ENCODE measurements at places on chromosomes 13 and 19.

DNA sequence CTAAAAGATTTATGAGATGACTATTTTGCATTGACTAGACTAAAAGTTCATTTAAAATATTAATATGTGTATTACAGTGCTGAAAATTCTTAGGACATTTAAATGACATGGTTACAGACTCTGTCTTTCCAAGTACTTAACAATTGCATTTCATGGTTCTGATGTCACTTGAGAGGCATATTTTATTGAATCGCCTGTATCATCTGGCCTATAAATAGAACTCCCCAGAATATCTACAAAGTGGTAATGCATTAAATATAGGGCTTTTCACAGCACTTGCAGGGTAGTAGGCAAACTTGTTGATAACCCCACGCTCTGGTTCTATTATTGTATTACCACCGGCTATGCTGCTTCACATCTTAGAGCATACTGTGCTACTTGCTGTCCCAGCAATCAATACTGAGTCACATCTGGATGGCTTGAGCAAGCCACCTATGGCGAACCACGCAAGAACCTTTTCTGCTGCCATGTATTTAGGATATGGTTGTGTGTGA, 400.6 kb downstream of the HS6ST3 start:
- DNase-seq = no peak

DNA sequence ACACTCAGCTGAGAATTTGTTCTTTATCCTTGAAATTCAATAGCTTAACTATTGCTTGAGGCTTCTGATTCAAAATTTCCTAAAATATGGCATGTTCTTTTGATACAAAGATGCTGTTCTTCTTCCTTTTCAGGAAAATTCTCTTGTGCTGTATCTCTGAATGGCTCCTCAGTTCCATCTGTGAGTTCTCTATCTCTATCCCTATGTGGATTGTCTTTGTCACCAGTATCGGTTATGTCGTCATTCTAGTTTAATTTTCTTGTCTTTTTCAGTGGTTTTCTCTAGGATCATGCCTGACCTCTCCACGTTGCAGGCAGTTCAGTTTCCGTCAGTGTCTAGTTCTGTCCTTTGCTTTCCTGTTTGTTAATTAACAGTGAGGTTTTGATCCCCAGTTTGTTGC, 104.6 kb upstream of the GJB6 start:
- no peak for DNase-seq

- no peak for DNase-seq
Measured at GRCh38 chr19:49786376-49786820, 19.6 kb downstream of the AP2A1 start.

DNA sequence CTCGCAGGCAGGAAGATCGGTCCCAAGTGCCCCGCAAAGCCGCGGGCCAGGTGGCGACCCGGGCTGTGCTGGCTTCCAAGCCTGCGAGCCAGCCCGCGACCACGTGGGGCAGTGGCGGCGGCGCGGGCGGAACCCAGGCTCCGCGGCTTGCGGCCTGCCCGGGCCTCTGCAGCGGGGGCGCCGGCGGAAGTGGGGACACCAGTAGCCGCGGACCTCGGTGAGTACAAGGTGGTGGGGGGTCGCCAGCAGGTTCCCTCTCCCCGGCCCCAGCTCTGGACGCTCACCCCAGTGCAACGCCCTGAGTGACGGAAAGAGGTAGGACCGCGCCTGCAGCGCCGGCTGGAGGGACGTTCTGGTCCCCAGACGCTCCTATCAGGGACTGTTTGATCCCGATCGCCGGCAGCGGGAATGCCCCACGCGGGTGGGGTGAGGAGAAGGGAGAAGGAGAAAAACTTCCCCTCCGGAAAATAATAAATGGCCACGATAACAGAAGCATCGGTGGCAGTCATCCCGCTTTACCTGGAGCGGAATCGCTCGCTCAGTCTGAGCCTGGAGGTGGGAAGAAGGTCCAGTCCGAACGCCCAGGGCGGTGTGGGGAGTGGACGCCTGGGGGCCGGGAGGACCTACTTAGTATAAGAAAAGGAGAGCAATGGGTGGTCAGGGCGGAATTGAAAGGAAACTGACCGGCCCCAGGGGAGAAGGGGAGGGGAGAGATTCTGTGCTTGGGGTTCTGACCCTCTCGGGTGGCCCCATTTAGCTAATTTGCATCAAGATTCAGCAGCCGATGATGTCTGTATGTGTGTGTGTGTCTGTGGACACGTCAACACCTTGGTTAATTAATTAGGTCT, at the start of gene GEMIN7:
Gene GEMIN7 (plus strand): TSS at position 198 of the 848 bp plus-strand sequence. CDS start 10,855 bp downstream, outside the sequence.
- peak; percentile 6 for DNase-seq

GRCh38 chr13:91115776-91116175, 231.7 kb upstream of the MIR17HG start:
- no peak for DNase-seq

DNA sequence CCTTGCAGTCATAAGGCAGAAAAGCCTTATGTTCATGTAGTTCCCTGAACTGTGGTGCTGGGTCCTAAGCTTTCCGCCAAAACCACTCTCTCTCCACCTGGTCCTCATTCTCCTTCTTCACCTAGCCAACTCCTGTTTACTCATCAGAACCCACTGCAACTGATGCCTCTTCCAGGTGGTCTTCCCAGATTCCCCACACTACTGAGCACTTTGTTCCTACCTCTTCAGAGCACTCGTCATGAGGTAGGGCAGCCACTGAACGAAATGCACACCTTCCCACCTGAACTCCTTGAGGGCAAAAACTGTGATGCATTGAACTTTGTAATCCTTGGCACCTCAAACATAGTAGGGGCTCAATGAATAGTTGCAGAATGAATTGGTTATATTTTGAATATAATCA, 100.4 kb downstream of the DOCK9 start:
- no peak for DNase-seq
